ENCODE measurements at places on chromosomes 4 and X.

GRCh38 chr4:623914-624566 lies 1.3 kb upstream of the PDE6B start:
- DNase-seq = no peak

GRCh38 chrX:42515939-42516338 lies 262.0 kb downstream of the PPP1R2C start:
- no peak for DNase-seq

GRCh38 chr4:140372751-140373327 lies 607 bp upstream of the SCOC start:
- DNase-seq = no peak

DNA sequence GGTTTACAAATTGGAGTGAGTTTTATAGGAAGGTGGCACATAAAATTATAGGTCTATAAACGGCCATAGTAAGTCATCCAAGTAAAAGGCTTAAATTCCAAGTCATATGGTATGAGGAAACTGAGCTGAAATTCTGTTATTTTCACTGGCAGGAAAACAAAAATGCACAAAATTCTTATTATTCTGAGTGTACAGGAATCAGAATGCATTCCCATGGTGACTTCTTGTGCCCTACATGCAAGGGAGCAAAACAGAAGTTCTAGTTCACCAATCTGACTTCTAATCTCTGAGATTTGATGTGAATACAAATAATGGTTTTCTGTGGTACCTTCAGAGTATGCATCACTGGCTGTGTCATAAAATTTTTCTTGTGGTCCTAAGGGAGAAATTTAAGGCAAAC lies 102.9 kb downstream of the CLCN4 start:
- no peak for DNase-seq

GRCh38 chrX:145816601-145817315 lies 871 bp upstream of the SLITRK2 start:
- no peak for DNase-seq

GRCh38 chrX:152917656-152918579 lies 20.1 kb downstream of the ZNF185 start:
- no peak for DNase-seq

DNA sequence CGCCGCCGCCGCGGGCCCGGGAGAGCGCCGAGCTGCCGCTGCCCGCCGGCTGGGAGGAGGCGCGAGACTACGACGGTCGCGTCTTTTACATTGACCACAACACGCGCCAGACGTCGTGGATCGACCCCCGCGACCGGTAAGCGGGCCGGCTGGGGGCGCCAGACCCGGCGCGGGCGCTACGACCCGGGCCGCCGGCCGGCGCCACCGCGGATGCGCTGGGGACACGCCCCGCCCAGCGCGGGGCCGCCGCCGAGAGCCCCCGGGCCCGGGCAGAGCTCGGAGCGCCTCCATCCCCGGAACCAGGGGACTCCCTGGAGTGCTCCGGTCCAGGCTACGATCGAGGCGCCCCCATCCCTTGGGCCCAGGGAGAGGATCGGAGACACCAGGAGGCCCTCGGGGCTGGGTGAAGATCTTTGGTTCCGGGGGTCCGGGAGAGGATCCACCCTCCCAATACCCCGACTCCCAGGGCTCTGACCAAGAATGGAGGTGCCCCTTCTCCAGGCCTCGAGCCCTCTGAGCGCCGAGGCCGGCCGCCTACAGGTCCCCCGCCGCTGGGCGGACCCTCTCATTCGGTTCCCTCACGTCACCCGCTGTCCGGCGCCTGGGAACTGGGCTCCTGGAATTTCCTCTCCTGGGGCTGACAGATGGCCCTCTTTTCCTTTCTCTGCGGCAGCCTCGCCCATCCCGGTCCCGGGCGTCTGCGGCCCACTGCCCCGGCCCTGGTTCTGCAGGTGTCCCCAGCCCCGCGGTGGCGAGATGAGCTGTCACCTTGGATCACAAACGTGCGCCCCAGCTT lies 48.8 kb downstream of the CLDN34 start:
- DNase-seq = no peak

GRCh38 chr4:100162027-100162685 lies 28.1 kb downstream of the DDIT4L start:
- DNase-seq = no peak

GRCh38 chr4:108383157-108383556 lies 214.4 kb upstream of the LEF1 start:
- no peak for DNase-seq

- no peak for DNase-seq
These were observed 237.5 kb upstream of the GEMIN8 start for GRCh38 chrX:14267216-14267615.

GRCh38 chrX:44223150-44223549 lies 120.3 kb downstream of the EFHC2 start:
- no peak for DNase-seq

DNA sequence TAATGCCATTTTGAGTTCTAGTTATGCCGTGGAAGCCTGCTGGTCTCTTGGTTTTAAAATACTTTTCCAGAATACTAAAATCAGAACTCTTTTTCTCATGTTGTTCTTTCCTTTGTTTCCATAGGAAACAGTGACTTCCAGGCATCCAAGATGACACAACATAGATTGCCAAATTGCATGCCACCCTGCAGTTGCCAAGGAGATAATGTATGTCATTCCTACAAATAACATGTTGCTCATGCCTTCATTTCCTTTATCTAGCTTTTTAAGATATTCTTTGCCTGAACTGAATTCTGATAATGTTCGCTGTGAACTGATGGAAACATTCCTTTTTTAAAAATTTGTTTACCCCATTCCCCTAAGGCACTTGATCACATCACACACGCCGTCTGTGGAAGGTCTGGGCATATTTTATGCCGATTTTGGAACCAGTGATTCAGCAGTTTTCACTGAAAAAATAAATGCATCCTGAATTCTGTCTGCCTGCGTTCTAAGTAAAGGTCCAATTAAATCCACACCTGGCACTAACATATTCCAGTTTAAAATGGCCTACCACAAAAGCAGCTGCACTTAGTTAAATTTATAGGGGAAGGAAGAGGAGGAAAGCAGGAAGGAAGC lies 38.0 kb upstream of the COX7B2 start:
- DNase-seq = no peak

- no peak for DNase-seq
These were observed 318.7 kb downstream of the SLC7A11 start for GRCh38 chr4:137923494-137923893.

DNA sequence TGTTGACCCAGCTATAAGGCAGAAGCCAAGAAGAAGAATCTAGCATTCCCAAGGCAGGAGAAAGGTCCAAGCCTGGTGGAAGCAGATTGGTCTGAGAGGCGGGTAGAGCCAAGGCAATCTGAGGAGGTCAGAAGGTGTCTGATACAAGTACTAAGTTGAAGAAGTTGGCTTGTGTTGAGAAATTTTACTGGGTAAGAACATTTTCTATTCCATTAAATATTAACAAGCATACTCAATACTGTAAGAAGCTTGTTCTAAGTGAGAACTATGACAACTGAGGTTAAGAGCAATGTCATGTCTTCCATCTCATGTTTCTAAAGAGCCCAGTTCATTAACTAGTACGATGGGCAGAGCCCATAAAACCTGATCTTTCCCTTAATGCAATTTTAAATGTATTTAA lies 75.0 kb downstream of the FAM13A start:
- DNase-seq = no peak

DNA sequence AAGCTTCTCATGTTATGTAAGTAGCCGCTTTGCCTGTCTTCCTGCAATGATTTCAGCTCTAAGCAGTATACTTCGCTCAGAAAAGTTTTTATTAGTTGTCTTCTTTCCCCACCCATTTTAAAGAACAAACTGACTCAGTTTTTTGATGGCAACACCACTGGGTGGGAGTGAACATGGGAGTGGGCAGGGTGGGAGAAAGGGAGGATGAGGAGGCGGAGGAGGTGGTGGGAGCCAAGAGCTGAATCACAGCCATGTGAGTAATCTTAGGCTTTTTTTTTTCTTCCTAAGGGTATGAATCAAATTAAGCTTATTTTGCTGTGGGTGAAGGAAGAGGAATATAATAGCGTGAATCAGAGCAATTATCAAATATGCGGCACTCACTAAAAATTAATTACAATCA lies 574.3 kb upstream of the DIPK2B start:
- no peak for DNase-seq

DNA sequence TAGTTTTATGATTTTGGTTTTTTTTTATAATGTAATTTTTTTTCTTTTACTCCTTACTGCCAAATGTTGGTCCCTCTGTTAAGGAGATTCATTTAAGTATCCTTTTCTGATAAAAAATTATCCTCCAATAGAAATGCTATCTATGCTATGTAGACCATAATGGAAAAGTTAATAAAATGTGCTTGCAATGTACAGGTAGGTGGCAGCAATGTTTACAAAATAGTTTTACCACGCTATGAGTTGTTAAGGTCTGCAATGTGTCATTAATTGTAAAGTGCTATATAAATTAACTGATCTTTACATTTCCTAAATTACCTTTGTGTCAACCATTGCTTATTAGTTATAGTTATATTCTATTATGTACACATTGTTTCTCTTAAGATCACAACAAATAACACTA lies 3.8 kb upstream of the CENPC start:
- no peak for DNase-seq

DNA sequence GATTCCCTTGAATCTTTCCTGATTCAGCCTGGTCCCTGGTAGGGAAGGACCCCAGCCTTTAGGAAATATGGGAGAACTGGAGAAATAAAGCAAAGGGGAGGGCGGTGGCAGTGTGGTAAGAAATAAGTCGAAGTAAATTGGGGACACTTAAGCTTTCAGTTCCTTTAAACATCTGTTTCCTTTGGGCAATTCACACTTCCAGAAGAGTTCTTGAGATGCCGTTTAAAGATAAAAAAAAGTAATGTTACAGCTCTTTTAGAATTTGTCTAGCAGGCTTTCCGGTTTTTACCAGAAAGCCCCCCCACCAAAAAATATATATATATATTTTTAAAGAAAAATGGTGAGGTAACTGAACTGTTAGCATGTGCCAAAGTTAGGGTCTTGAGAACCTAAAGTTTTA lies 46.6 kb downstream of the TSPAN7 start:
- DNase-seq = no peak

DNA sequence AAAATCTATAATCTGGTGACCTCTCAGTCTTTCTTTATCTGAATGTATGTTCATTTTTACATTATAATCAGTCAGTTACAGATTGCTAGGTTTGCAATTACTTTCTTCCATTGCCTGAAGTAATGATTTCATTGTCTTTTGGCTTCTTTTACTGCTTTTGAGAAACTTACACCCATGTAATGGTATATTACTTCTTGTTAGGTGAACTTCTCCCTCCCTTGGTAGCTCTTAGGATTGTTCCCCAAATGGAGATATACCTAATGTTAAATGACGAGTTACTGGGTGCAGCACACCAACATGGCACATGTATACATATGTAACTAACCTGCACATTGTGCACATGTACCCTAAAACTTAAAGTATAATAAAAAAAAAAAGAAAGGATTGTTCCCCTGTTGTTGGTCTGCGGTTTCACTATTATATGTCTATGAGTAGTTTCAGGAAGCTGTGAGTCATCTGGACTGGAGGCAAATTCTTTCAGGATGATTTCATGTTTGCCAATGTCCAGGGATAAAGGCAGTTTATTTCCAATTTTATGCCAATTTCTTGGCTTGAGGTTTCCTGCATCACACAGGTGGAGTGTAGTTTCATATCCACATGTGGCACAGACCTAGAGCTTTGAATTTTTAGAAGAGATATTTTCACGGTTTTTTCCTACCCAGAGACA lies 21.8 kb downstream of the SPANXC start:
- peak; percentile 35 for DNase-seq

GRCh38 chrX:103407776-103408175 lies 31.4 kb downstream of the BEX3 start:
- no peak for DNase-seq

GRCh38 chr4:173181848-173182247 lies 13.2 kb downstream of the GALNT7 start:
- DNase-seq = no peak

DNA sequence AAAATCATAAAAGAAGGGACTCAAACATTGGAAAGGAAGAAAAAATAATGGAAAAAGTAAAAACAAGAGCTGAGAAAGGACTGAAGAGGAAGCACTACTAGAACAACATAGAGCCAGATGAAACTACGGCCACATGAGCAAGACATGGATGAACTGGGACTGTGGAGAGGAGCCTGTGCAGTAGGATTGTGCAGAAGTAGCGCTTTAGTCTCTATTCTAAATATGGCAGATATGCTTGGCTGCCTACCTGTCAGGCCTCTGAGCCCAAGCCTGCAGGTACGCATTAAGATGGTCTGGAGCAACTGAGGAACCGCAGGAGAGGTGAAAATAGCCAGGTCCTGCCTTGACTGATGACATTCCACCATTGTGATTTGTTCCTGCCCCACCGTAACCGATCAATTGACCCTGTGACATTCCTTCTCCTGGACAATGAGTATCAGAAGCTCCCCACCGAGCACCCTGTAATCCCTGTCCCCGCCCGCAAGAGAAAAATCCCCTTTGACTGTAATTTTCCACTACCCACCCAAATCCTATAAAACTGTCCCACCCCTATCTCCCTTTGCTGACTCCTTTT lies 154.3 kb downstream of the CAMK2D start:
- DNase-seq = no peak

DNA sequence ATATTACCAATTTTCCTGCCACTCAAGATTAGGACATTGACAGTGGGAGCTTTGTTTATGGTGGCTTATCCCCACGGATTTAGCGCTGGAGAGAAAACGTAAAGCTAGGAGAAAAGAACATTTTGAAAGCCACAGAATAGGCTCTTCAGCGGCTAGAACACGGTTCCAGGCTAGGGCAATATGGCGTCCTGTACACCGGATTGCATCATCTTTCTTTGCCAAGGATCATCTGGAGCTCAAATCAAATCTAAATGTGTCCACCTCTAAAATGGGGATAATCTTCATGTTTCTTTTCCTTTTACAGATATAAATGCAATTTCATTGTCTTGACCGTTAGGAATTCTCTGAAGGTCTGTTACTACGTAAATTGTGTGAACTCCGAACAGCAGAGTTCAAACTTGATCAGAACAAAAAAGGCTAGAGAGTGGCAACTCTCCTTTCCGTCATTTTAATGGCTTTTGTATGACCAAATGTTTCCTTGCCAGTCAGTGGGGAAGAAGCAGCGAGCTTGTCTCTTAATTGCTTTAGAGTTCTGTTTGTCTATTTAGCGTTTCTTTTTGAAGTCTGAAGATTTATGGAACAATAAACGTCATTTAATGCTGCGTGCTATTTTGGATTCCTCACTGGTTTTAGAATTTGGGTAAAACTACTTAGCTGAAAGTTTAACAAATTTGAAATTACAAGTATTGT lies 2.6 kb upstream of the WWC2 start:
- no peak for DNase-seq

- no peak for DNase-seq
These were observed 909.4 kb downstream of the FSTL5 start for GRCh38 chr4:161254375-161254774.

Data from Panc1 (cell line).